ENCODE measurements at places on chromosomes 7 and 10. TPM values are rescaled to one million over a fixed set of nuclear protein-coding genes. Genes with fewer than 3 reads are reported as not detected.

Gene SLC39A12
- total RNA-seq: 0.13 TPM

Gene TUBAL3
- total RNA-seq: 12.8 TPM

Gene PLEKHS1
- 13.3 TPM for total RNA-seq

Gene MMS19
- 62.2 TPM for total RNA-seq

Gene CACNB2
- 12.1 TPM for total RNA-seq

- no peak for DNase-seq
Measured at GRCh38 chr10:24694086-24694485, 29.6 kb downstream of the ARHGAP21 start.

DNA sequence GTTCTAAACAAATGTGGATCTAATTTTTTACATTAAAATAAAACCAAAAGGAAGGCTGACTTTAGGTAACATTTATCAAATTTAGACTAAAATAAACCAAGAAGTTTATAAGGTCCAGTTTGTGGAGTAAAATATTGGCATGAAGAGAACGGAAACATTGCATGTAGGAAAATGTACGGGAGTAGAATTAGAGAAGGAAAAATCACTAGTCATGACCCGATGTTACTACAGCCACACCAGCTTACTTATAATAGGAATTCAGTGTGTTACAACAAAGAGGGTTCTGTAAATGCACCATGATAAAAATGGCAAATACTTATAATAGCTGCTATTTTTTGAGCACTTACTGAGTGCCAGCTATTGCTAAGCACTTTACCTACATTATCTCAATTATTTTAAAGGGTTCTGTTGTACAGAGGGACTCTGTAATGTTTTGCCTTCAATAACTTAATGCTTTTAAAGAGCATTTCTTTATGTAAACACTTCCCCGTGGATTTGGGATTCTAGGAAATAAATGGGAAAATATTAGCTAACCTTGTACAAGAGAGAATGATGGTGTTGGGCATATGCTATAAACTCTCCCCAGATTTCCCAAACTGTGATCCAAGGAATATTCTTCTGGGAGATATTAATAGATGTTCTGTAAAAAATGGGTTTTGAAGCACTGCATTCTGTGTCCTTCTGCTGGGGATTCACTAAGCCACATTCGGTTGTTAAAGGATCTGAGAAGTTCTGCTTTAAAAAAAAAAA, 296.7 kb downstream of the BBS9 start:
- no peak for DNase-seq

- no peak for DNase-seq
Measured at GRCh38 chr7:119465798-119466305, 807.1 kb upstream of the KCND2 start.

GRCh38 chr10:78804411-78805032, 264.2 kb upstream of the ZMIZ1 start:
- DNase-seq: no peak

DNA sequence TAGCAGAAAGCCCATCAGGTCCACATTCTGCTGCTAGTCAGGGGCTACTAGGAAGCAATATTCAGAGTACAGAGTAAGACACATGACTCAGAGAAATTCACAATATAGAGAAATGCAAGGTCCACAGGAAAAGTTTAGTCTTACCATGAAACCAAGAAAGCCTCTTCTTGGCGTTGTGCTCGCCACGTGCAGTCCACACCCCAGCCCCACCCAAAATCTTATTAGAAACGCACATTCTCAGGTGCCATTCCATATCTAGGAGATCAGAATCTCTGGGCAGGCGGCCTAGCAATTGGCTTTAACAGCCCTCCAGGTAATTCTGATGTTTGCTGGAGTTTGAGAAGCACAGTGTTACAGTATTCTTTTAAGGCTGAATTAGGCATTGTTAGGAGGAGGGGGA, 15.8 kb upstream of the SAR1A start:
- DNase-seq: no peak

- no peak for DNase-seq
Measured at GRCh38 chr7:52842202-52842900, 193.1 kb upstream of the POM121L12 start.

DNA sequence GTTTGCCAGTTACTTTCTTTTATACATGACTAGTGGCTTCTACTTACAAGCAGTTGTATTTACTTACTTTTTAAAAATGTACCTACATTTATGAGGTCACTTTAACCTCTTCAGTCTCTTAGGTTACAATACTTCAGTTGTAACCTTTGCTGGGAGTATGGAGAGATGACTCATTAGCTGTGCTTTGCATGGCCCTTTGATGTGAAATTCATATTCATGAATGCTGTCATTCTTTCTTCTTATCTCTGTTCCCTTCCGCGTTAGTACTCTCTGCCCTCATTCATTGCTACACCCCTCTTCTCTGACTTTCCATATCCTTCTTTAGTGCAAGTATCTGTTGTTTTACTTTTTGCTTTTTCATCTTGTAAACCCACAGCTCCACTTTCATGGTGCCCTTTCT, 164.3 kb downstream of the BMPER start:
- DNase-seq: no peak

DNA sequence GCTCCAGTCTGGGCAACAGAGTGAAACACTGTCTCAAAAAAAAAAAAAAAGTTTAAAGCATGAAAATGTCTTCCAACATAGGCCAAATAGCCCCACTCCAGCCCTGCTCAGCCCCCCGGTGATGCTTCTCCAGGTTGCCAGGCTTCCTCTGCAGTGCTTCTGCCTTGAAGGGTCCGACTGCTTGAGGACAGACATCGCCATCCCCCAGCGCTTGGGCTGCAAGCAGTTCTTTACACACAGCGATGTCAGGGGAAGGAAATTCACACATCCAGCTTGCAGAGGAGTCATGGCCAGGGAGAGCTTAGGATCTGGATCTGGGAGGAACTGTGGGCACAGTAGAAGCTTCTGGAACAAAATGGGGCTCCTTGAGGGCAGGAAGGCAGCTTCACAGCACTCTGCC, 26.9 kb downstream of the LYZL1 start:
- DNase-seq: no peak

DNA sequence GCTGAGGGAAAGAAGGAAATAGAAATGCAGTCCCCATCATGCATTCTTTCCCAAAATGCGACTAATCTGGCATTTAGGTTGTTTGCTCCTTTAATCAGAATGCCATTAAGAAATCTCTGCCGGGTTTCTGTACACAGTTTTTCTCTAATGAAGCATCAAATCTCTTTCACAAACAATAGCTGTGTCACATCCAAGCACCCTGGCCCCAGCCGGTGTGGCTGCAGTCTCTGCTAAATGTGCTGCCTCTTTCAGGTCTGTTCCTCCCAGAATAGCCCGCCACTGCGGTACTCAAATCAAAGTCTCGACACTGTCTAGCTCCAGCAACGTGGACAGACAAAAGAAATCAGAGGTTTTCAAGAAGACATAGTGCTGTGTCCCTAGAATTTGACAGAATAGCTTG, 343.8 kb downstream of the KCNMA1 start:
- DNase-seq: no peak
